ENCODE measurements at places on chromosomes 1 and 21.

- DNase-seq = peak; percentile 4
Measured at GRCh38 chr1:4549930-4550329, 104.5 kb upstream of the AJAP1 start.

GRCh38 chr1:223748773-223749733 lies 36.7 kb downstream of the CAPN2 start:
- no peak for DNase-seq

DNA sequence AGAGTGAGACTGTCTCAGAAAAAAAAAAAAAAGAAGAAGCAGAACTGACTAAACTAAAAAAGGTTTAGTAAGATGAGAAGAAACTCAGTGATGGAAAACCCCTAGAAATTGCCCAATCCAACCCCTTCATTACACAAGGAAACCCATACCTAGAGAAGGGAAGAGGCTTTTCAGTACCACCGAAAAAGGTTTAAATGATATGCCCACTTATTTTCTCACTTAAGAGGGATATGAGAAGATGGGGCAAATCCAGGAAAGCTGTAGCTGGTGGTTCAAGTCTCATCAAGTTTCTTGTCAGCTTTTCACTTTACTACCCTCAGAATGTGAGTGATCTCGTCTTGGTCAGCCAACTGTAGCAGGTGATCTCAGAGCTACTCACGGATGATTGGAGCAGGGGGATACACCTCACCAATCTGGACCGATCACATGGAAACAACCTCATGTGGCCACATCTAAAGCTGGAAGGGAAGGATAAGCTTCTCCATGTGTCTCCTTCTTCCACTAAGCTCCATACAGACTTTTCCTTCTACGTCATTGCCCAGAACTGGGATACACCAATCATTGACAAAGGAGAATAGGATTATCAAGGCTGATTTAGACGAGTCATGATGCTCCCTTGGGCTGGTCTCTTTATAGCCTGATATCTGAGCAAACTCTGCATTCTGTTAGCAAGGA lies 126.7 kb upstream of the POU3F1 start:
- DNase-seq = no peak

- DNase-seq = no peak
Measured at GRCh38 chr1:105556266-105556665, 1500.2 kb upstream of the PRMT6 start.

DNA sequence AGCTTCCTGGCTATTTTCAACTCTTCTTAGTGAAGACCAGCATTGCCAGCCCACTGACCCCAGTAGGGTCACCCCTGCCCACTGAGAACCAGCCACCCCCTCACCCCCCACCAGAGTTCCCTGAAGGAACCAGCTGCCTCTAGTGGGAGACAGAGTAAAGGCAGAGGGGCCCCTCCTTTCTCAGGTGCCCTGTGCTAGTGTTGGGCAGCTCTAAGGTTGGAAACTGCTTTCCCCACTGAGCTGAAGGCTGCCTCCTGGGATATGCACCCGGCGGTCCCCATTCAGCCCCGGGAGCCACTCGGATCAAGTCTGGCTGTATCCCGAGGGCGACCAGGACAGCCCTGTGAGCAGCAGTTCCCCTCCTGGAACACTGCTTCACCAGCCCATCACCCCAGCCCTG lies 111.0 kb downstream of the PGBD5 start:
- no peak for DNase-seq

DNA sequence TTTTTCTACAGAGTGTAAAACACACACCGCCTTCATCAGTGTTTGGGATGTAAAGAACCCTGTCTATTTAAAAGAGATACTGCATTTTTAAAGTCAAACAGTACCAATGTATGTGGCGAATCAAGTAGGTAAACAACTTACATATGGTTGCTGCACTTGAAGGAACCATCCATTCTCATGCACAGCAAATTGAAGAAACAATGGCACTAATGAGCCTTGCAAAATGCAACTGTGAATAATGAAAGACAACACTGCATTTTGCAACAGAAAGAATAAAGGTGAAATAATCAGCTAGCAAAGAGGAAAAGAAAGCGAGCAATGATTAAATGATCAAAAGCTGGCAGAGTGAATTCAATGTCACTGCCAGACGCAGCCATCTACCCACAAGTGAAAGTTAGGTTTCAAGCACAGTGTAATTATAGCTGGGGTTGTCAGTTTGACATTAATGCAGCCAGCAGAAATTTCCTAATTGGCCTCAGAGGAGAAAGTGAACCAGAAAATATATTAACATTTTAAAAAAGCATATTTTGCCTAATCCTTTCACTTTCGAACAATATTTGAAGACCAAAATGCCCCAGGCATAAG lies 10.9 kb upstream of the BARHL2 start:
- DNase-seq = no peak

DNA sequence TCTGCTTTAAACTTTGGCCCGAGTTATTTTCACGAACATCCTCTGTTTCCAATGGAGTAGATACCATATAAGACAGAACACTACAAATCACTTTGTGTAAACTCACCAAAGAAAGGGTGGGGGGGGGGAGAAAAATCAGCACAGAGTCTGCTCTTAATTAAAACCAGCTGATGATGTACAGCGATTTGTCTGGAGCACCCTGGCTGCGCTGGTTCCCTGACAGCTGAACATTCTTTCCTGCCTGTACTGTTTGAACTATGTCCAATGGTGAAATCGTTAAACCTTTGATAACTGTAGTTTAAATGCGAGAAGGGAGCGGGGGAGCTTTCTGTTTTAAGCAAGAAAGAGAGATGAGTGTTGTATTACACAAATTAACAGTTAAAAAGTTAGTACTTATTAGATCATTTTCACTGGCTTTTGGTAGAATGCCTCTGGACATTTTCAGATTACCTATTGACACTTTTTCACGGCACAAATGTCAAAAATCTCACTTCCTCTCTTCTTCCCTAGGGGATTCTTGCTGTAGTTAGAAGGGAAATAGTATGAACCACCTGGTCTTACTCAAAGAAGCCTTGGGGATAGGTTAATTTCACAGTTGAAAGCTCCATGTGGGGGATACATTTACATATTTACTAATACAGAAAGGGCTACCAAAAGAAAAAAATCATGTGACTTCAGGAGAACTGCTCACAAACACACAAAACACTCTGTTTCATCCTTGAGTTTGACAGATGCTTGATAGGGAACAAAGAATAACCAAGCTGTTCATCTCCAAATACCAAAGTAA lies 140.2 kb upstream of the RUNX1 start:
- peak; percentile 59 for DNase-seq

DNA sequence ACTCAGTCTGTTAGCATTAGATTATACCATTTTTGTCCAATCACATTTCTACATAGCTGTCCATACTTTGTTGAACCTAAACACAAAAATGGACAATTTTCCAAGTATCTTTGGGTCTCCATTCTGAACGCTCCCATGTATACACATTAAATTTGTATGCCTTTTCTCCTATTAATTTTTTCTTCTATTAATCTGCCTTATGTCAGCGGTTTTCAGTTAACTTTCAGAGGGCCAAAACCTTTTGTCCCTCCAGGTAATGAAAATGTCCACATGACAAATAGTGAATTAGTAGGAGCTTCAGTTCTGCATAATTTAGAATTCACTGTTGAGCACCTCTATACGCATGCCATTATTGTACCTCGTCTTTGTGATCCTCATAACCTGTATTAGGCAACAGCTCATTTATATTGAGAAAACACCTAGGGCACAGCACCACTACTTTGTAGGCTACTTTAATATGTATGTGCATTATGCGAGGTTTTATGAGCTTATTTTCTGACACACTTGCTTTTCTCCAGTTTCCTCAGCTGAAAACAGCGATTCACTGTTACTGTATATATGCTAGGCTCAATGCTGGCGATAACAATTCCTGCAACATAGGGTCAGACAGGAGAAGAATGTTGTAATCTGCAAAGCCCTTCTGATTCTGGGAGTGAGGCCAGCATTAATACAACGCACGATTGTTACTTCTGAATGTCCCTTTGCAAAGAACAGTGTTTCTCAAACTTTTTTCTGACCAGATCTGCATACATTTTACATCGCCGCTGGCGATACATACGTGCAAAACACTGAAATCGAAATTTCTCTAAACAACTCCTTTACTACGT lies 1.1 kb upstream of the ABCD3 start:
- DNase-seq = peak; percentile 75

DNA sequence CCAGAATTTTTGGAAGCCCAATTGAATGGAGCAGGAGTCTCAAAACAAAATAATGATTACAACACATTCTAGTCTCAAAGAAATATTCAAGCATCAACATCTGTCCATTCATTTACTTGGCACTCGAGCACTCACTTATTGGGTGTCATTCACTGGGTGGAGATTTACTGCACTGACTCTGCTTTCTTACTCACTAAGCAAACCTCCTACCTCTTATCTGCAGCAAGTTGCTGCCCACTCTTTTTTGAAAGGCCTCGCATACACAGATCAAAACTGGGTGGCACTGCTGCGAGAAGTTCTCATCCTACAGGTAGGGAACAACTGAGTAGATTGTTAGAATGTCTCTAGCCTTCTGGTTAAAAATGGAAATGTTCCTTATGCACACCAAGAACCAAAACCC lies 18.0 kb downstream of the RHBDL2 start:
- no peak for DNase-seq

GRCh38 chr1:7554385-7555235 lies 216.5 kb upstream of the VAMP3 start:
- peak; percentile 20 for DNase-seq

DNA sequence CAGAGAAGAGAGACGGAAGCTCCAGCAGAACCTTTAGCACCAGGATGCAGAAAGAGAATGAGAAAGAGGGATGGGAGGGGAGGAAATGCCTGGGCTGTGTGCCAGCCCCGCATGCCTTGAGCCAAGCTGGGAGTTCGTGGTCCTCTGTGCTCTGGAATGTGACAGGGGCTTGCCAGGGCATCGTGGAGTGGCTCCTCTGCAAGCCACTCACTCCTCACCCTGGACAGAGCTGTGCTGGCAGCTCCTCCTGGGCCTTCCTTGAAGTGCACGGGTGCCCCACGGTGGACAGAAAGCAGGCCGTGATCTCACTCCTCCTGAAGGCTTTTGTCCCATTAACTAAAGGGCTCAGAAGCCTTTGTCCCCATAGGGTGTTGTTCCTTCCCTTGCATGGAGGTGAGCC lies 34.8 kb upstream of the PRELP start:
- DNase-seq = peak; percentile 67

GRCh38 chr1:225191199-225191753 lies 236.6 kb downstream of the LBR start:
- DNase-seq = no peak

GRCh38 chr1:151373196-151373595 lies 691 bp upstream of the SELENBP1 start:
- no peak for DNase-seq

GRCh38 chr1:205693421-205693991 lies 13.2 kb upstream of the SLC45A3 start:
- no peak for DNase-seq

DNA sequence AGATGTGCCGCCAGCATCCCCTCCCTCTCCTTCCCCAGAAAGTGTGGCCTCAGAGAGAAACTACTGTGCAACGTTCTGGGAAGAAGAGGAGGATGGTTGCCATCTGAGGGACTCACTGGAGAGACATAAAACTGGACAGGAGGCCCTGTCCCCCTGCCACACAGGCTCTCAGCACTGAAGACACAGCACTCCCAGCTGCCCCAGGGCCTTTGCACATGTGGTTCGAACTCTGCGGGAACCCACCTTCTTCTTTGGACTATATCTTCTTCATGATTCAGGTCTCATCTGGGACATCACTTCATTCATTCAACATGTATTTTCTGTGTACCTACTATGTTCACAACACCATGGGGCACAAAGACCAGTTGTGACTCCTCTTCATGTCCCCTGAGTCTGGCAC lies 17.4 kb downstream of the IGSF21 start:
- no peak for DNase-seq

- DNase-seq = no peak
Measured at GRCh38 chr1:174247472-174247871, 88.2 kb downstream of the RABGAP1L start.

DNA sequence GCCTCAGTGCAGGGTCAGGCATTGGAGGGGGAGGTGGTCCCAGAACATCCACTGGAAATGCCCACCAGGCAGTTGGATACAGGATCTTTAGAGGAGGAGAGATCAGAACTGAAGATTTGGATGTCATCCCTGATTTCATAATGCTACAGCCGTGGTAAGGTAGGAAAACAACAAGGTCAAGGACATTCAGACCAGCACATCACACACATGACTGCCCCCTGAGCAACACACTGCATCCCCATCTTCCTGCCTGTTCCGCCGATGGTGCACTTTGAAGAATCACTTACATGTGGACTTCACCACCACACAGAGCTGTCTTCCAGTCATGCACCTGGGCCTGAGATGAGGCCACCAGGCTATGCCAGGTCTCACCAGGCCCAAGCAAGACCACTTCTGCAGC lies 16.7 kb downstream of the KIAA1614 start:
- DNase-seq = no peak

DNA sequence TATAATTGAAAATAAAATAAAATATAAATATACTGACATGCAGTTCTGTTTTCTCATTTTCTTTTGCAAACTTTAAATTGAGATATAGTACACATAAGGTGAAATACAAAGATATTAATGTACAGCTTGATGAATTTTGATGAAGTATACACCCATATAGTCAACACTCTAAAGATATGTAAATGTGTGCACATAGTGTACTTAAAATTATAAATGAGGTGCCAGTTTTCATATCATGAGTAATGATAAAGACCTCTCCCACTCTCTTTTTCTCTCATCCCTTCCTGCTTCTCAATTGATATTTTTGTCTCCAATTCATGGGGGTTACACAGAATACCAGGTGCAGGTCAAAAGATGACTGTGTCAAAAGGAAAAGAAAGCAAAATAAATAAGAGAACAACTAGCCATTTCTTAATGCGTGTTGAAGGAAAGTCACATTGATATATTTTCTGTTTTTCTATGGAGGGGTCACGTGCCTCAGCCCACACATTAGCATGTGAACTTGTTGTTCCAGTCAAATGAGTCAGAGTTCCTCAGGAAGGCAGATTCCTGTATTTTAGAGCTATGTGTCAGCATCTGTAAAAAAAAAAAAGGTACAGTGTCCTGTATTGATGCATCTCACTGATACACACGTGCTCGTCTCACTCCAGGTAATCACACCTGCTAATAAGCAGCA lies 64.3 kb upstream of the HOOK1 start:
- peak; percentile 88 for DNase-seq

DNA sequence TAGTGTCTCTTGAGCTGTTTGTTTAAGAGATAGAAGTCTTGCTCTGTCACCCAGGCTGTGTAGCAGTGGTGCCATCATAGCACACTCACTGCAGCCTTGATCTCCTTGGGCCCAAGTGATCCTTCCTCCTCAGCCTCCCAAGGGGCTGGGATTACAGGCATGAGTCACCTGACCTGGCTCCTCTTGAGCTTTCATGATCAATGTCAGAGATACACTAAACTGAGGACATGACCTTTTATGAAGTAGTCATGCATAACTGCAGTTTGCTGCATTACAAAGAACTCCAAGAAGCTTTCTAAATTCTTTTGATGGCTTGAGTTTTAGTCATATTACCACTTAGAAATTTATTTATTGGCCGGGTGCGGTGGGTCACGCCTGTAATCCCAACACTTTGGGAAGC lies 77.7 kb downstream of the CC2D1B start:
- DNase-seq = peak; percentile 69

- no peak for DNase-seq
Measured at GRCh38 chr1:11211925-11212587, 22.9 kb downstream of the ANGPTL7 start.

GRCh38 chr1:25808481-25809244 lies 8.7 kb downstream of the SELENON start:
- DNase-seq = no peak

GRCh38 chr1:42838482-42839190 lies 7.8 kb upstream of the ZNF691 start:
- no peak for DNase-seq

Data from M059J (cell line).